ENCODE measurements at places on chromosomes 12 and 14. TPM values are rescaled to one million over a fixed set of nuclear protein-coding genes. Genes with fewer than 3 reads are reported as not detected.

Gene ADCK1
- 1.1 TPM for total RNA-seq

Gene CACNB3
- 13.9 TPM for total RNA-seq

Gene GLI1
- 0.03 TPM for total RNA-seq

- no peak for DNase-seq
Measured at GRCh38 chr12:28456934-28457710, 266.9 kb downstream of the CCDC91 start.

Gene EGLN3
- total RNA-seq: 4.5 TPM

DNA sequence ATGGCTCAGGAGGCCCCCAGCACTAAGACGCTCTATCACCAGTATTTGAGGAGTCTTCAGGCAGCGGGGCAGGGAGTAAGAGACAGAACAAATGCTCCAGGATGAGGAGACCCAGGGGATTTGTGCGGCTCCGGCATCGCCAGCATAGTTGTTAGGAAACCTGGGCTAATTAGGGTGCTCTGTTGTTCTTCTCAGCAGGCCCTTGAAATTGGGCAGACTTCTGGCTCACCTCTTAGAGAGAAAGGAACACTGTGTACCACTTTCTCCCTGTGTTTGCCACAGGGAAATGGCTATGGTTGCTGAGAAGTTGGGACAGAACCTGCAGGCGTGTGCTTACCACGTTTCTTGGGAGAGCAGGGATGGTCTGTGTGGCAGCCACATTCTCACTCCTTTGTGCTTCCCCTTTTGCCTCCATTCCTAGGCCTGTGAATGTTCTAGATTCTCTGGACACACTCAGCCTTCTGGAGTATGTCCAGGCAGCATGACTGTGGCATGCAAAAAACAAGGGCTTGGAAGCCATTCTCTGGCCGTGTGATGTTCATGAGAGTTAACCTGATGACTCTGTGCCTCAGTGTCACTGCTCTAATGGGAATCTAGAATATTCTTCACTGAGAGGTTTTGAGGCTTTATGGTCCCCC, 109.0 kb downstream of the CHST11 start:
- no peak for DNase-seq

GRCh38 chr14:64298773-64299172, 4.6 kb upstream of the ESR2 start:
- no peak for DNase-seq

Gene TESPA1
- not detected for total RNA-seq

- no peak for DNase-seq
Measured at GRCh38 chr14:50340963-50341362, 28.8 kb downstream of the DMAC2L start.

GRCh38 chr14:91870001-91870400, 2.7 kb upstream of the TC2N start:
- no peak for DNase-seq
